ENCODE measurements at places on chromosomes 7 and 10.

DNA sequence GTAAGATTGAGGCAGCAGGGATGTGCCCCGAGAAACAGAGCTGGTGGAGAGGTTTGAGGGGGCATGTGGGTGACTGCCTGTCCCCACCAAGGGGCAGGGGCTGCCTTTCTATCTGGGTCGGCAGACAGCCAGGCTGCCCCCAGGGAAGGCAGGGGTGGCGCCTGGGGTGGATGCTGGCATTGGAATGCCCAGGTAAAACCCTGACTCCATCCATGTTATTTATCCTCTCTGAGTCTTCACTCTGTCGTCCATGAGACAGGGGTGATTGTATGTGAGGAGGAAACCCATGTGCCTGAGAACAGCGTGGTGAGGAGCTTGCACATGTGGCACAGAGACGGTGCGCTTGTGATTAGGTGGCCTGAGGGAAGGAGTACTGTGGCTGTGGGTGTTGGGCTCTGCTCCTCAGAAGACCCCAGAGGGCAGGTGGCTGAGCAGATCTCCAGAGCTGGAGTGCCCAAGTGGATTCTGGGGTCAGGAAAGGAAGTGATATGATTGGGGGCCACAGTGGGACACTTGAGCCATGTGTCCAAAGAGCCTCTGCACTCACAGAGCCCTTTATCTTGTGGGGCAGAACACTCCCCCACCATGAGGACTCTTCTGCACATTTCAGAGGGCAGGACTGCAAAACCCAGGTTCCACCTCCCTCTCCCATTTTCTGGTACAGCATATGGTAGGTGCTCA, 100.4 kb upstream of the RET start:
- DNase-seq = no peak

DNA sequence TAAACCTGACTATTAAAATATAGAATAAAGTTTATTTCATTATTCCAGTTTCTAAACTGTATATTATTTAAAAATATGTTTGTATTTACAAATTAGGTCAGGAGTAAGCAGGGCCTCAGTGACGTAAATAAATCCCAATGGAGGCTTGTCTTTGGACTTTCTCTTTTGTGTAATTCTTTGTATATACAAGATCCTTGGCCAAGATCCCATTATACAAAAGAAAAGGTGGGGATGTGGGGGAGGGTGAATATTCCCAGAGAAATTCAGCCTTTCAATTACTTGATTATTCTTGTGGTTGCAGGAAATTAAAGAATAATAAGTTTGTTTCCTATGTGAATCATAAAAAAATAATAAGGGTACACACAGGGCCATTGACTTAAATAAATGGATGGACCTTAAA, 178.7 kb upstream of the PRPS1L1 start:
- DNase-seq = no peak

DNA sequence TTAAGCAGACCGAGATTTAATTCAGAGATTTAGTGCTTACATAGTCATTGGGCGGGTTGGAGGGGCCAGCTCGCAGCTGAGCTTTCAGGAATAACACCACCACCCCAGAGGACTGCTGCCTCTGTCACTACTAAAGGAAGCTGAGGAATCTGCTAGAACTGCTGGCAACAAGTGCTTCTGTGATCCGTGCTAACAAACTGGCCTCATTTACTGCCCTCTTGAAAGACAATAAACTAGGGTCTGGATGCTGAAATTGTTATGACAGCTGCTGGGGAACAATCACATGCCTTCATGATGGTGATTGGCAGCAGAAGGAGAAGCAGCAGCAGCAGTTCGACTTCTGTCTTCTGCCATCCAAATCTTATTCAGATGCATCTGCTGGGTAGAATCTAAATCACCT, 285.5 kb upstream of the TAC1 start:
- no peak for DNase-seq

DNA sequence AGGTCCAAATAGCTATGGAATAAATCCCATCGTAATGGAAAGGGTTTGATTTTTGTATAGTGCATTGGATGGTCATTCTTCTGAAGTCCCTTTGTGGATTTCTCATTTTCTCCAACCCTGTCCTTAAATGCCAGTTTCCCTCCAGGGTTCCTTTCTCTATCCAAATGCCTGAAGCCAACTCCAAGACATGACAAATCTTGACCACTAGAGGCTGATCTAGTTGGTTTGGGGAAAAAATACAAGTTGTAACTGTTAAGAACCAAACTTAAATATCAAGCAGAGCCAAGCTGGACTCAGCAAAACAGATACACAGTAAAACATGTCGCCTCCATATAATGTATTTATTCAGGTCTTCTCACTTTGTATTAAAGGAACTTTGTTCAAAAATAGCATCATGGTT, 28.7 kb downstream of the FRMD4A start:
- DNase-seq = no peak

DNA sequence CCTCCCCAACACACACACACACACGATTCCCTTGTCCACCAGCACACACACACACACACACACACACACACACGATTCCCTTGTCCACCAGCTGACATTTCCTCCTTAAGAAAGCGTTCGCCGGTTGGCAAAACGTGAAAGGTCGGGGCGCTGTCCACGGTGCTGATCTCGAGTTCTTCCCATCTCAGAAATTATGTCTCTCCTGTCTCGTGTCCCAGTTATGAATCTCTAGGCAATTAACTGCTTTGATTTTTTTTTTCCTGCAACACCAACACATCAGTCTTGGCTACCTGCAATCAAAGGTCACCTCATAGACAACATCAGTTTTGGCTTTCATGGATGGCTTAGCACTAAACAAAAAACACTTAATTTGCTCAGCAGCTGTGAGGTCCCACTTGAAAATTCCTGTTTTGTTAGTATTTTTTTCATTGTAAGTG, 1.9 kb downstream of the INA start:
- DNase-seq = no peak

GRCh38 chr7:17489961-17490360, 191.5 kb downstream of the AHR start:
- DNase-seq = no peak

GRCh38 chr7:155850001-155850436, 37.8 kb upstream of the SHH start:
- peak; percentile 7 for DNase-seq

DNA sequence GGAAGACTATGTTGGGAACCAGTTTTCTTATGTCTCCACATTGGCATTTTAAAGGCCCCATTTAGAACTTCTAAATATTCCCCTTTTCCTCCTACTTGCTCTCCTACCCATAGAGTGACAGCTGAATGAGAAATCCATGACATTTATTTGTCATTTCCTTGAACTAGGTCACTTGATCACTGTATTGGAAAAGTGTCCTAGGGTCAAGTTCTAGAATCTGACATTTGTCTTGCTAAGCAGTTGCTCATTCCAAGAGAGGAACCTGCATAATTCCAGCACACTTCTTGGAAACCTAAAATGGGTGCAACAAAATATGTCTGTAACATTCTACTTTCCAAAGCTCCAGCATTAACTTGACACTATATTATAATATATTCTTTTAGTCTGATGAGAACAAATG, 3.6 kb upstream of the DPY19L1 start:
- no peak for DNase-seq

- no peak for DNase-seq
These were observed 55.4 kb downstream of the GPR26 start for GRCh38 chr10:123721441-123722049.

GRCh38 chr7:70104243-70104642, 506.0 kb downstream of the AUTS2 start:
- no peak for DNase-seq
